ENCODE measurements at places on chromosomes 1 and 21.

- DNase-seq: no peak
Measured at GRCh38 chr1:3133686-3134085, 64.7 kb downstream of the PRDM16 start.

DNA sequence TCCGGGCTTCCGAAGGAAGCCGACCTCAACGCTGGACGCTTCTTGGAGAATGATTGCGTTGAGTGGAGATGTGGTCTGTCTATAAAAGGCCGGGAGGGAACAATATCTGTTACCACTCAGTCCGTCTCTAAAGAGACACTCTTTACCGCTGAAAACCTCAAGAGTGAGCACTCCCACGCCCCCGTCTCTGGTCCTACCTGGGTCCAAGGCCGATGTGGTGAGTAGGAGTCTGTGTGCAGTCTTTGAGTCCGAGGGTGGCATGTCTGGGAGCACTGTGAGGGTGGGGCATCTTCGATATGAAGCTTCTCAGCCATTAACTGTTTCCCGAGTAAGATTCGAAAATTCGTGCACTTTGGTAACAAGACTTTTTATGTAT, 576 bp downstream of the ZFP69 start:
- DNase-seq: no peak

DNA sequence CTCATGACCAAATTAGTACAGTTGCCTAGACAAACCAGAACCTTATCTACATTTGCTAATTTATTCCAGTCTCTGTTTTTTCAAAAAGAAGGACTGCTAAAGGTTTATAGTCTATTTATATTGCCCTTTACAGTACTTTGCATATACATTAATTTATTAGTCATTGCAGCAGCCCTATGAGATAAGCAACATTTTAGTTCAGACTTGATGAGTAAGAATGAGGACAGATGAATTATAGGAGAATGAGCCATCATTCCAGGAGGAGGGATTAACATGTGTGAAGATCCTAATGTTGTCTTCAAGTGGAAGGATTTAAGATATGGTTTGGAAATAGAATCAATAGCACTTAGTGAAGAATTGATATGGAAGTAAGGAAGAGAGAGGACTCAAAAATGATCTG, 152.4 kb downstream of the KCTD3 start:
- DNase-seq: no peak

- no peak for DNase-seq
Measured at GRCh38 chr1:31127266-31127665, 61.7 kb upstream of the PUM1 start.

- no peak for DNase-seq
Measured at GRCh38 chr1:10760566-10761502, 35.6 kb downstream of the CASZ1 start.

- no peak for DNase-seq
Measured at GRCh38 chr21:36005879-36006400, 54.4 kb downstream of the SETD4 start.

DNA sequence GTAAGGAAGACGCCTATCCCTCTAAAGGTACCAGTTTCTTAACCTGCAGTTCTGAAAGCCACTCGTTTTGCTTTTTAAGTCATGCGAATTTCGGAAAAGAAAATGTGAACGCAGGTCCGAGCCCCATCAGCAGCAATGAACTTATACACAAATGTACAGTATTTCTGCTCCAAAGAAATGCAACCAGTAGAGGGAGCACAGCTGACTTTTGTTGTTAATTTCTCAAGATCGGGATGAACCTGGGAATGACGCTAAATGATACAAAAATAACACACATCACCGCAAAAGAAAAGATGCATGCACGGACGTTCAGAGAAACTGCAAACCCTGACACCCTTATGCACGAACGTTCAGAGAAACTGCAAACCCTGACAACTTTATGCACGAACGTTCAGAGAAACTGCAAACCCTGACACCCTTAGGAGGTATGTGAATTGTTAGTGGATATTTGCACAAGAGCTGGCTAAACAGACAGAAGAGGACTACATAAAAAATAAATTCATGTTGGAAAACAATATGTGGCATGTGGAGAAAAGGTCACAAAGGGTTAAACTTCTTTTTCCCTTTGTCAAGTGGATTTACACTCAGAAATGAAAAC, 3.5 kb upstream of the TIAM1 start:
- DNase-seq: peak; percentile 34

GRCh38 chr1:207911856-207912760, 1.2 kb upstream of the CD34 start:
- DNase-seq: no peak

DNA sequence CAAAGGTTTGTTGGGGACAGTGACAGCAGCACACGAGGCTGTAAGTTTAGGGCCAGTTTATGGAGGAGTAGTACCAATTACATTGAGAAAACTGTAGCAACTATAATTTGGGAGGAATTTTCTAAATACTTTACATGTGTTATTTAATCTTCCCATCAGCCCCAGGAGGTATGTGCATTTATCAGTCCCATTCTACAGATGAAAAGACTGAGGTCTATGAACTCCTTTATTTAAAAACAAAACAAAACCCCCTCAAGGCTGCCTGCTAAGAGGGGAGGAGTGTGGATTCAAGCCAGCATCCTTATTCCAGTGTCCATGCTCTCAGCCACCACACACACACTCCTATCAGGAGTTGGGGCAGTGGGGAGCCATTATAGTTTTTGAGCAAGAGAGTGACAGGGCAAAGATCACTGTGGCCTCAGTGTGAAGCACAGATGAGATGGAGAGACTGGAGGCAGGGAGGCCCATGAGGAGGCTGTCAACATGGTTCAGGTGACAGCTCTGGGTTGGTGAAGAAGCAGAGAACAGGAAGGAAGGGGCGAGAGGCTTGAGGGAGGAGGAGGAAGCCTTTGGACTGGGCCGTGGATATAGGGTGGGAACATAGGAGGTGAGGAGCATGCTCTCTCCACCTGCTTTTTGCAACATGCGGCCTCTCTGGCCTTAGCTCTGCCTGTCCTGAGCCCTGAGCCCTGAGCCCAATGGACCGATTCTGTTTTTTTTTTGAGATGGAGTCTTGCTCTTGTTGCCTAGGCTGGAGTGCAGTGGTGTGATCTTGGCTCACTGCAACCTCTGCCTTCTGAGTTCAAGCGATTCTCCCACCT, 9.7 kb downstream of the TNFRSF1B start:
- no peak for DNase-seq

- DNase-seq: no peak
Measured at GRCh38 chr1:95133687-95134086, 16.5 kb downstream of the TLCD4 start.

DNA sequence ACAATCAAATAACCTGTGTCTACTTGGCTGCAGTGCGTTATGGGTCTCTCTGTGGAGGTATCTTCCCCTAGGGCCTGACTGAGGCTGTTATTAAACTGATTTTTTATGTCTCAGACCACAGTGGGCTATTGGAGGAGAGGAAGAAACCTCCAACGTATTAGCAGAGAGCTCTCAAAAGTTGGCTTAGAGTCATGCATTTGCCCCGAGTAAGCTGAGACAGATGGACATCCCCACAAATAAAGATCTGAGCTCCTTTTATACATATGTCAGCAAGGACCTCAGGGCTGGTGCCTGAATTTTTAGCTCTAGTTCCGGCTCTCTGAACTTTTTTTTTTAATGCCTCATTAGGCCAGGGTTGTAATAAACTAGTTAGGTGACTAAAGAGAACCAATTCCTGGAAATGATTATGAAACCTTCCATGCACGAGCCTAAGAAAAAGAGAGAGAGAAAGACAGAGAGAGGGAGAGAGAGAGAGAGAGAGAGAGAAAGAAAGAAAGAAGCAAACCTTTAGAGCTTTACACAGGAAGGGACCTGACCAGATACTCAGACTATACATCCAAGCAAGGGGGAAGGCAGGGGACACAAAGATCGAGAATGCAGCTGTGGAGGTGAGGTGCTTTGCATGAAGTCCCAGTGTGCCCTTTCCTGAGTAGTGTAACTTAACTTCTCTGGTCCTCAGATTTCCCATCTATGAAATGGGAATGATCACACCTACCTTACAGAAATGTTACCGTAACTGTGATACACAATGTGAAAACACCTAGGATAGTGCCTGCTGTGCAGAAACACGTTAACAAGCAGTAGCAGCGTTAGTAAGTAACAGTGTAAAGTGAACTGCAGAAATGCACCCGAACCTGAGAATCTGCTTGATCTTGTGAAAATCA, 8.4 kb upstream of the PIGR start:
- DNase-seq: no peak

GRCh38 chr1:89657886-89658285, 25.0 kb downstream of the LRRC8C start:
- no peak for DNase-seq

All from NCI-H460 (cell line).